ENCODE measurements at places on chromosomes 2 and 18. TPM values are rescaled to one million over a fixed set of nuclear protein-coding genes. Genes with fewer than 3 reads are reported as not detected.

The ANKRD30B gene
- not detected for total RNA-seq

The SLC25A12 gene
- 19.7 TPM for total RNA-seq

The ZNF804A gene
- total RNA-seq: 0.32 TPM

The ASB18 gene
- total RNA-seq: not detected

The LCLAT1 gene
- 17.5 TPM for total RNA-seq

The UBXN4 gene
- total RNA-seq: 79.4 TPM

The SERPINB13 gene
- total RNA-seq: not detected

The HOXD9 gene
- total RNA-seq: not detected

The REEP1 gene
- total RNA-seq: 1.1 TPM

The EVX2 gene
- not detected for total RNA-seq

The HOXD12 gene
- total RNA-seq: not detected

The MARCHF4 gene
- total RNA-seq: 42.8 TPM

GRCh38 chr2:54952978-54953456 is 97.2 kb downstream of the RTN4 start:
- no peak for DNase-seq

DNA sequence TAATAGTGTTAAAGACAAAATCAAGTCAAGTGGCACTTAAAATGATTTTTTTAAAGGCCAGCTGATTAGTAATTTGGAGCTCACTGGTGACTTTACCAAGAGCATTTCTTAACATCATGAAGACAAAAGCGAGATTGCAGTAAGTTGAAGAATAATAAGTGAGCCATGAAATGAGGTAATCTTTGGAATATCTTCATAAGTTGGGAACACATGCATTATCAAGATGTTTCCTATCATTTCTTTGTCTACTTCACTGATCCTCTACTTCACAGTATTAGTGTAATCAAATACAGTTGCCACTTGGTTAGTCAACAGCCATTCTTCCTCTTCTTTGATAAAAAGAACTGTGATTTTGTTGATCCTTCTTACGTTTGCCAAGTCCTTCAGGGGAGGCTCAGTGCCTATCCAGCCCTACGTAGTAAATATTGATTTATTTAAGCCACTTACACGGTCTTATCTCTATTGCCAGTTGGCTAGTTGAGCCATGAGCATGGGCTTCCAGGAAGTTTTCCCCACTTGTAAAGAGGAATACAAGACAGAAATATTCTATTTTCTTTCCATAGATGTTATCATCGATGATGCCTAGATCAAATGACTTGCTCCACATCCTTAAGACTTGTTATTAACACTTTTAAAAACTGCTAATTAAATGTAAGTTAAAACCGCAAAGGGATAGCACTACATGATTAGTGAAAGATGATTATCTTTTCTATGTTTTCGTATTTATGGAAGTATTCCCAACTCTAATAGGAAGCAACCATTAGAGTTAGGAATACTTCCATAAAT is 46.1 kb downstream of the YES1 start:
- DNase-seq: no peak

- DNase-seq: peak; percentile 13
Observed at GRCh38 chr18:50127516-50128210, 67.3 kb downstream of the MYO5B start.

DNA sequence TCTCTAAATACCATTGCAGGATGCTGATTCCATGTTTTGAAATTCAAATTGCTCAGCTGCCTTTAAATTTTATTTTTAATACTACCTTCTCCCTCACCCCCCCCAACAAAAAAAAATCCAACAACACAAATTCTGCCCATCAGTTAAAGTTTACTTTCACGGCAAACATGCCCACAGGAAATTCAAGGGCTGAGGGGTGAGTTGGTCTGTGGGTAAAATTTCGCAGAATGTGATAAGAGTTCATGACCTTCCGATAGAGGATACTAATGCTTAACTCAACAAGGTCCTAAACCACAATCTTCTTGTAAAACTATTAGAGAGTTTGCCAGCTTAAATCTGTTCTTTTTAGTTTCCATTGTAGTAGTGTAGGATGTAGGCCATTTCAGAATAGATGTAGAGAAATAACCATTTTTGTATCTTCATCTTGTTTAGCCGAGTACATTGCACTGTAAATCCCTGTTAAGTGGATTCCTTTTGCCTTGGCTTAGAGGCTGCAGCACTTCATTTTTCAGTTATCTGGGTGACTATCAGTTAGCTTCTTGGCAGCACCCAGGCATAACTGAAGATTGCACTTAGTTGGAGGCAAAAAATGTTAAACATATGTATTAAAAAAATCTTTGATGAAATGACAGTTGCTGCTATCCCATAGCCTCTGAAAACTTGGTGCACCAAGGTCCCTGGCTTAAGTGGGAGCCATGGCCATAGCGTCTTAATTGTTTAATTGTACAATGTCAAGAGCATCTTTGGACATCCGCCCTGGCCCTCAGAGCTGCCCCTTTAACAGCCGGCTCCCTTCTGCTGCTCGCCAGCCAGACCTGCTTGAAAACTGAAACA is 232.3 kb downstream of the HAUS1 start:
- DNase-seq: no peak

DNA sequence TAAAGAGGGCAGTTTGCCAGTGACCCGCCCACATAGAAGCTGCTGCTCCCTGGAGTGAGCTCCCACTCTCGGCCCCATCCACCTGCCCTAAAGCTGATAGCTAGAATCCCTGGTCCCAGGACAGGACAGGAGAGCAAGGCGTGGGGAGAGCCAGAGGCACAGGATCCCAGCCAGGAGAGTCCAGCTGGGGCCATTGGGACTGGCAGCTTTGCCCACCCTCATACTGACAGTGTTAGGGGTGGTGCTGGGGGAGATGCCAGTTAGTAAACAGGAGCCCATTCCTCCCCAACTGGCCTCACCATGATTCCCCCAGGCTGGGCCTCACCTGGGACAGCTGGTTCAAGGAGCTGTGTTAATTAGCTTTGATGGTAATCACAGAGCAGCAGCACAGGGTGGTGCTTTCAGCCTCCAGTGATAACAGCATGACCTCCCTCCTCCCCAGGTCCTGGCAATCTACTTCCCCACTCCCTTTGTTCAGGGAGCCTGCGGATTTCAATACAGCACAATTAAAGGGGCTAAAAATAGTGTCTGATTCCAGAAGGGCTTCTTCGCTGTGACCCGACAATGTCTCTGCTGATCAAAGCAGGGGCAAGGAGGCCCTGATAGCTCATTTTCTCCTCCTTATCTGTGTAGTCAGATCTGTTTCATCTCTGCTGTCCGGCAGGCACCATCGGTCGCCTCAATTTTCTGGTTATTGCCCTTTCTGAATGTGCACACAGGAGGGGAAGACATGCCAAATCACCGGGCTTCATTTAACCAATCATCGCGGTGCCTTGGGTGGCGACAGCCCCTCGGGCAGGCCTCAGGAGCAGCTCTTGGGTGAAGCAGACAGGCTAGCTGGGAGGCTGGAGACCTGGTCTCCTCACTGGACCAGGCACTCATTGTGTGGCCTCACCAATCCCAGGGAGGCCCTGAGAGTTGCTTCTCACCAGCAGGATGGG is 119.9 kb upstream of the TEX51 start:
- DNase-seq: no peak

- no peak for DNase-seq
Observed at GRCh38 chr2:71929482-71929772, 218.2 kb downstream of the CYP26B1 start.

DNA sequence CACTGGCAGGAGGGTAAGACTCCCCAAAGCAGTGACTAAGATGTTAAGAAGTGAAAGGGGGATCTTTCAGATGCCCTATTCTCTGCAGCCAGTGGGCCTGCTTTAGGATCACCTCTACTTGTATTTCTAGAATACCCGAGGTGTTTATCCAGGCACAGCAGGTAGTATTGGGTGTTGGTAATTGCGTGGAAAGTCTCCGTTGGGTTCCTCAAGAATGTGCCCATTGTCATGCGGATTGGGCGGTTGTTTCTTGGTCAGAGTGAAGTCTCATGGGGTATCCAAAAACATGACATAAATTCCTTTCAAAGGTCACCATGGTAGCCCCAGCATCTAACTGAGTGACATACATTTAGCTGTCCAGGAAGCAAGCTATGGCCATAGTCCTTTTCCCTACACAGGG is 308.8 kb downstream of the RPIA start:
- no peak for DNase-seq

DNA sequence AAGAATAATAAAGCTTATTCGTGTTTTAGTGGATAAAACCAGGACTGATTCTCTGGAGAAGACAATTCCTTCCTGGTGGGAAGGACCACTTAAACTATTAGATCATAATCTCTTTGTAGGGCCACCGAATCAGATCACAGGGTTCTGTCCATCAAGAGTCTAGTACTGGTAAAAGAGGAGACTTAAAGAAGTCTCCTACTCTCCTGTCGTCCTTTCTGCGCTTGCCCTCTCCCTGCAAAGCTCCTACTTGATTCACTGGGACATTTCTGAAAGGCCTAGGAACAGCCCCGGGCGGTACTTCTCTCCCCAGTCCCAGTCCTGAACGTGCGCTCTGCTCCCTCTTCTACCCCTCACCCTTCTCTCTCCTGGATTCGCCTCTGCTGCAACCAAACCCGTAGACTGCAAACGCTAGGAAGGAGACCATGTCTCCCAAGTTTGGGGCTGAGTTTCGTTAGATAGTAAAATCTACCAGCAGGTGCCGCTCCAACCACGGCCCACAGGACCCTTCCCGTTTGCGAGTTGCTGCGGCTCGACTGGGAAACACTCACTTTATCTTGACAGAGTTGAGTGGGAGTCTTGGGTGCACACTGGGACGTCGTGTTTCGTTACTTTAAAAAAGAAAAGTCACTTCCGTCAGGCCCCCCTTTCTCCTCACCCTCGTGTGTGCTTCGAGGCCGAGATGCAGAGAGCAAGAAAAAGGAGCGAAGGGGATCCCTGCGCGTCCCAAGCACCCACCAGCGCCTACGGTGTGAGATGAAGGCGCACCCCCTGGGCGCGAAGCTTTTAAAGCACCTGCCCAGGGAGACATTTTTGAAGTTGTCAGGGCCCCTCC is 923 bp downstream of the FIGLA start:
- peak; percentile 32 for DNase-seq

- no peak for DNase-seq
Observed at GRCh38 chr2:238988105-238988504, 140.2 kb downstream of the TWIST2 start.

DNA sequence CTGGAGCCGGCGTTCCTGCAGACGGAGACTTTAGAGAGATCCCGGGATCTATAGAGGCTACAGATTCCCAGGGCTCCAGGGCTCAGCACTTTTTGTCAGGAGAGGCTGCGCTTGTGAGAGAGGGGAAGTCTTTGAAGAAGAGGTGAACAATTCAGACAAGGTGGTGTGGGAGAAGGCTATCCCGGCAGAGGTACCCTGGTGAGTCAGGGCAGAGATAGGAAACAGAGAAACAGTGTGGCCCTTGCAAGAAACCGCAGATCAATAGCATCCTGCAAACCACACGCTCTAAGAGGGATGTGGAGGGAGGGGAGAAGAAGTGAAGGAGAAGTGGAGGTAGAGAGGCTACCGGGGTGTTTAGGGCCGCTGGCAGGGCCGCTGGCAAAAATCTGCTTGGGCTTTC is 160.5 kb upstream of the APCDD1 start:
- no peak for DNase-seq

GRCh38 chr2:150426315-150426714 is 61.2 kb downstream of the RND3 start:
- no peak for DNase-seq

DNA sequence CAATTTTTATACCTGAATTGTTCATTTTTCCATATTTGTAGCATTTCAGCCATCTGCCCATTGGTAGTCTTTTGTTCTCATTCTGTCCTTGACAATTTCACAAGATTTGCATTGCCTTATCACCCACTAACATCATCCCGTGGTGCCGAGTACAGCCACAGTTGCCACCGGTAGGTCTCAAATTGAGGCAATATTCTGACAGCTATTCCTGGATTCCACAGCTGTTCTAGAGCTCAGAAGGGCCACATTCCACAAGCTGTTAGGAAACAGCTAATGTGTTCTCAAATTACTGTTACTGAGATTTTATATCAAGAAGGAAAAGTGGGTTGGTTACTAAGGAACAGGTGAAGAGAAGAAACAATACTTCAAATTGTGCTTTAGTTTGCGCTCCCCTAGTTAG is 178.8 kb downstream of the RPRM start:
- no peak for DNase-seq

DNA sequence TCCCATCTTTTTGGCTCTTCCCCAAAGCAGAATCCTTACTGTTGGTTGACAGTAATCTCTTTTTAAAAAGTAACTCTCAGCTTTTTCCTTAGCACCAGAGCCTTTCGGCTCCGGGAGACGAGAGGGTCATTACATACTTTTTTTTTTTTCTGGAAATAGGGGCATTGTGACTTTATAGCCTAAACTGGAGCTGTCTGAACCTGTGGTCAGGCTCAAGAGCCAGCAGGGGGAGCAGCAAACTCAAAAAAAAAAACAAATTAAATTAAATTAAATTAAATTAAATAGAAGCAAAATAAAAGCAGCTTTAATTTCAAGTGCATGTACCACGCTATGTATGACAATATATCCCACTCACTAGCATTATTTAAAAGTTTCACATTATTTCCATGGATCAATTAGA is 156.6 kb downstream of the DTNA start:
- no peak for DNase-seq

- DNase-seq: no peak
Observed at GRCh38 chr2:179946810-179947615, 60.1 kb downstream of the CWC22 start.

GRCh38 chr18:28175930-28176697 is 816 bp downstream of the CDH2 start:
- no peak for DNase-seq

DNA sequence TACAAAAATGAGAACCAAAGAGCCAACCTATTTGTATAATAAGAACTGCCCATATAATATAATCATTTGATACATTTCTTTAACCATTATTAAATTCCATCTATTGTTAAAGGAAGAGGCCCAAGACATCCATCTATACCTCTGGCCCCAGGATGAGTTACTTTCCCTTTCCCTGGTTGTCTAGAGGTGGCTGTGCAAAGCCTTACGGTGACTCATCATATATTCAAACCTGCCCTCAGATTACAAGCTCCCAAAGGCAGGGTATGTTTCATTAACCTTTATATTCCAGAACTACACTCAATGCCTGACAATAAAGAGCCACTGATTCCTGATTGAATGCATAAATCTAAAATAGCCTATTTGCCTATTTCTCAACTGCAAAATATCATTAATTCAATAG is 105.8 kb upstream of the PID1 start:
- DNase-seq: peak; percentile 32

DNA sequence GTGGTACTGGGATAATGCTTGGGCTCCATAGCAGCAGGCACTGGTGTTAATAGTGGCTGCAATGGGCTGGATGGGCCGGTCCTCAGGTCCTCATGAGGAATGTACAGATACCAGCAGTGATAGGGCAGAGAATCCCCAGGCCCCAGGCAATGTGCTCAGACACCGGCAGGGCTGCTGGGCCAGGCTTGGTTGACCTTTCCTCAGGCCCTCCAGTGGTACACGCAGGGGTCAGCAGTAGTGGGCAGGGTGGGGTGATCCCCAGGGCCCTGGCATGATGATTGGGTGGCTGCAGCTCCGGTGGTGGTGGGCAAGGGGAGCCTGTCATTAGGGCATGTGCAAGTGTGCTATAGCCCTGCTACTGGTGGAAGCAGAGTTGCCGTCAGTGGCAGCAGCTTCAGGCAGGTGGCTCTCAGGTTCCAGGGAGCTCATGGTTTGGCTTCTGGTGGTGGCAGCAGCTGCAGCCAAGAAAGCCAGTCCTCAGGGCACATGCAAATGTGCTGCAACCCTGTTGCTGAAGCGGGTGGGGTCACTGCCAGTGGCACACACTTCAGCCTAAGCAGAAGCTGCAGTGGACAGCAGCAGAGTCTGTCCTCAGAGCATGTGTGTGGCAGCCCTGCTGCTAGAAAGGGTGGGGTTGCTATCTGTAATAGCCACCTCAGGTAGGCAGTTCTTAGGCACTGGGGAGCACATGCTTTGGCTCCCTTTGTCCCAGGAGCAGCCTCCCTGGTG is 56.8 kb downstream of the CCNT2 start:
- DNase-seq: no peak

- no peak for DNase-seq
Observed at GRCh38 chr2:1626271-1626681, 118.0 kb downstream of the PXDN start.

Data from astrocyte (in vitro differentiated cells and primary cell).